ENCODE measurements at places on chromosomes 3 and 15.

DNA sequence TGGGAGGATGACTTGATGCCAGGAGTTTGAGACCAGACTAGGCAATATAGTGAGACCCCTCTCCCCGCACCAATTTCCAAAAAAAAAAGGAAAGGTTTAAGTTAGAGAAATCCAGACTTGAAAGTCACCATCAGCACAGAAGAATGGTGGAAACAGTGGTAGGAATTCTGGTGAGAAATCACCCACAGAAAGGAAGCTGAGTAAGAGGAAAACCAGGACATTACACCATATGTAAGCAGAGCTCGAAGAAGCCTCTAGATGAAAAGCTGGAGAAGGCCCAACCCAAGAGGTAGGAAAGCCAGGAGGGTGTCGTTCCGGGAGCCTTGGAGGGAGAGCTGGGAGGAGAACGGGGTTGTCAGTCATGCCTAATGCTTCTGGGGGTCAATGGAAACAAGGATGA is 40.5 kb downstream of the RASGRP1 start:
- no peak for DNase-seq

GRCh38 chr15:63236272-63236671 is 41.1 kb upstream of the APH1B start:
- DNase-seq = peak; percentile 70

GRCh38 chr15:74215958-74216357 is 13.4 kb upstream of the STRA6 start:
- DNase-seq = no peak

DNA sequence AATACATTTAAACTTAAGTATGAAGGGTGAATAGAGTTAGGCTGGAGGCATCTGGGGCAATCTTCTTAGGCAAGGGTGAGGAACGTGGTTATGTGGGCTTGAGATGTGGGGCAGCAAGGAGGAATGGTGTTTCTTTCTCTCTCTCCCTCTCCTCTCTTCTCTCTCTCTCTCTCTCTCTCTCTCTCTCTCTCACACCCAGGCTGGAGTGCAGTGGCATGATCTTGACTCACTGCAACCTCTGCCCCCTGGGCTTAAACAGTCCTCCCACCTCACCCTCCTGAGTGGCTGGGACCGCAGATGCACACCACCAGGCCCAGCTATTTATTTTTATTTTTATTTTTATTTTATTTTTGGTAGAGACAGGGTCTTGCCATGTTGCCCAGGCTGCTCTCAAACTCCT is 4.0 kb upstream of the MGA start:
- DNase-seq = peak; percentile 26

- peak; percentile 61 for DNase-seq
Observed at GRCh38 chr15:81157195-81157938, 23.3 kb downstream of the CFAP161 start.

GRCh38 chr3:107446706-107447105 is 69.5 kb downstream of the CCDC54 start:
- DNase-seq = no peak

DNA sequence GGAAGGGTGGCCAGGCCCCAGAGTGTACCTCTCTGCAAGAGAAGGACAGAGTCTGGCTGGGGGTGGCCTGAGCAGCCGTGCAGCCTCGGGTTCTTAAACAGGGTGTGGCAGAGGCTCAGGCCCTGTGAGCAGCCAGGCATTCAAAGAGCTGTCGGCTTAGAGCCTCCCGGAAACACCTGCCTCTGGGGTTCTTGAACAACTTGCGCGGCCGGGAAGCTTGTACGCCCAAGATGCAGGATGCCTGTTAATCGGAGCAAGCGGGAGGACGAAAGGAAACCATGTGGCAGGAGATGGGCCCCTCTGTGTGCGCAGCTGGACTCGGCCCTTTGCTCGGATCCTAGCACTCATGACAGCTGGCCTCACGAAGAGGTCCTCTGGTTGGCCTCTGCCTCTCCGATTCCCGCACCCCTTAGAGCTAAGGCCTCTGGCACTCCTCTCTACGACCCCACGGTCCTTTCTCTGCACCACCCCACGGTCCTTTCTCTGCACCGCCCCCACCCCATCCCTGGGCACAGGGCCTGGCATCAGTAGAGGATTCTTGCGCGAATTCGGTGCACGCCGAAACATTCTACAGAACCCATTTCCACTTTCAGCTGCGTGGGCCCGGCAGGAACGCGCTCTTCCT is 23.9 kb upstream of the TXNRD3 start:
- no peak for DNase-seq

GRCh38 chr3:196634829-196635228 is 4.7 kb upstream of the NRROS start:
- no peak for DNase-seq

DNA sequence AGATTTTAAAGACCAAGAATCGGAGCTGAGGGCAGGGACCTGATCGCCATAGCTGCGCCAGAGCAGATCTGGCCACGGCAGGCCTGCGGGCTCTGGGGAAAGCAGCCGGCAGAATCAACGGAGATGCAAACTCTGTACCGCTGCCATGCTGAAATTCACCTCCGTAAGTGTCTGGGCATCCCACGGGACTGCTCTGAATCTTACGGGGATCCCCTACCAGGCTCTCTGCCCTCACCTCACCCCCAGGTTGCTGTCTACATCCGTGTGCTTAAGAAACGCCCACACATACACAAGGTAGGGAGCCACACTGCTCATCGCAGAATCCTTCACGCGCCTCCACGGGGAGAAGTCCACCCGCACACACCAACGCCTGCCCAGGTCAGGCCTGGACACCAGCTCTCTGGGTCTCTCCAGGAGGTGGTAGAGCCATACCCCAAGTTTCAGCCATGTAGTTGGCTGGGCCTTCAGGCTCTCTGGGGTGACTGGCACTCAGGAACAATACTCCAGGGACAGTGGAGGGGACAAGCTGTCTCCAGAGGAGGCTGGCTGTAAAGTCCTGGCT is 33.5 kb downstream of the FAM174B start:
- DNase-seq = no peak

GRCh38 chr3:122251428-122251827 is 68.0 kb downstream of the CASR start:
- DNase-seq = no peak

DNA sequence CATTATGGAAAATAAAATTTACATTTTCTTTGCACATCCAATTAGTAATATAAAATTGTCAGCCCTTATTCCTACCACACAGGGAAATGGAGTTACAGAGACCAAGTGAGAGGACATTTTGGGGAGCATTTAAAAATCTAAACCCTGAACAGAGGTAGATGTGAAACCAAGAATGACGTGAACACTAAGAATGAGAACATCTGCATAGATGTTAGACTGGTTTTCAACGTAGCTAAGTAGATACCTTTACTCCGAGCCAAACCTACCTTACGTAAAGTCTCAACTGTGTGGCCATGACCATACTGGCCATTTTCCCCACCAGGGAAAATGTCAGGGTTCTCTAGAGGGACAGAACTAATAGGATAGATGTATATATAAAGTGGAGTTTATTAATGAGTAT is 51.4 kb upstream of the THBS1 start:
- DNase-seq = no peak

- DNase-seq = no peak
Observed at GRCh38 chr3:14256561-14257342, 78.1 kb downstream of the LSM3 start.

GRCh38 chr3:38740537-38740936 is 75.5 kb downstream of the SCN10A start:
- DNase-seq = no peak

- DNase-seq = peak; percentile 25
Observed at GRCh38 chr3:196803891-196804468, 63.7 kb upstream of the SENP5 start.

DNA sequence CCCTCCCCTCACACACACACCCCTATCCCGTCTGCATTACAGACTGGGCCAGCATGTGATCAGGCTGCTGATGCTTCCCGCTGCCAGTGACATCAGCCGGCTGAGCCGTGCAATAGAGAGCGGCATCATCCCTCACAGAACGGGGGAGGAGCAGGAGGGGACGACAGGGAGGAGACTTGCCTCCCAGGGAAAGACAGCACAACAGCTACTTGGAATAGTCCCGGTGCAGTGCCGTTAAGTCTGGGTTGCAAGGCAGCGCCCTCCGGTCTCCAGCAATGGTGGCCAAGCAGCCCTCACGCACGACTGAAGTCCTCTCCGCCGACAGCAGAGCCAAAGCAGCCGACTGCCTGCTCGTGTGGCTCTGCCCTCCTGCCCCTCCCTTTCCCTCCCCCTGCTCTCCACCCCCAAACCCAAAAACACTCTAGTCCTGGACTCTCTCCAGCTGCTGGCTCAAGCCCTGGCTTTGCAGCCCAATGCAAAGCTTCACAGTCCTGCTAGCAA is 31.5 kb upstream of the RPS17 start:
- peak; percentile 88 for DNase-seq

GRCh38 chr3:172347895-172348679 is 100.2 kb downstream of the GHSR start:
- DNase-seq = no peak

- no peak for DNase-seq
Observed at GRCh38 chr3:30501526-30501925, 104.9 kb upstream of the TGFBR2 start.

GRCh38 chr3:56069766-56070165 is 398.5 kb downstream of the ERC2 start:
- no peak for DNase-seq

- peak; percentile 73 for DNase-seq
Observed at GRCh38 chr3:100210772-100211135, 50.0 kb upstream of the TBC1D23 start.

DNA sequence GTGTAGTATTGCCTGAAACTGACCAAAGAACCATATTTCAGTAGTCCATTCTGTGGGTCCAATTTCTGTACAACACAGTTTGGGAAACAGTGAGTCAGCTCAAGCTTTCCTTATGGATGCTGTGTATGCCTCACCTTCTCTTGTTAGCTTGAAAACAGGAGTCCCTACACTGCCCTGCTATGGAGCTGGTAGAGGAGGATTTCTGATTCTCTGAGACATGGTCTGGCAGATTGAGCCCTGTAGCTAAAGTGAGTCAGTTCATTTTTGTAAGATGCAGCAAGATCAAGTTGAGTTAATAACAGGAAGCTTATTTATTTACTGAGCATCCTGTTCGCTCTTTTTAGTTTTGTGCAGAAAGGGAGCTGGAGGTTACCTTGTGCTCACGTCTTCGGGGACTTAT is 424.1 kb upstream of the RBMS3 start:
- DNase-seq = peak; percentile 14

GRCh38 chr3:171506743-171507319 is 46.6 kb upstream of the TNIK start:
- no peak for DNase-seq

GRCh38 chr15:44666210-44667038 is 3.0 kb upstream of the SPG11 start:
- DNase-seq = no peak

GRCh38 chr15:75672646-75673425 is 25.1 kb downstream of the SNX33 start:
- DNase-seq = peak; percentile 62

- peak; percentile 34 for DNase-seq
Observed at GRCh38 chr15:67967871-67968431, 86.2 kb upstream of the PIAS1 start.

- DNase-seq = no peak
Observed at GRCh38 chr3:99536555-99537314, 101.7 kb upstream of the COL8A1 start.

DNA sequence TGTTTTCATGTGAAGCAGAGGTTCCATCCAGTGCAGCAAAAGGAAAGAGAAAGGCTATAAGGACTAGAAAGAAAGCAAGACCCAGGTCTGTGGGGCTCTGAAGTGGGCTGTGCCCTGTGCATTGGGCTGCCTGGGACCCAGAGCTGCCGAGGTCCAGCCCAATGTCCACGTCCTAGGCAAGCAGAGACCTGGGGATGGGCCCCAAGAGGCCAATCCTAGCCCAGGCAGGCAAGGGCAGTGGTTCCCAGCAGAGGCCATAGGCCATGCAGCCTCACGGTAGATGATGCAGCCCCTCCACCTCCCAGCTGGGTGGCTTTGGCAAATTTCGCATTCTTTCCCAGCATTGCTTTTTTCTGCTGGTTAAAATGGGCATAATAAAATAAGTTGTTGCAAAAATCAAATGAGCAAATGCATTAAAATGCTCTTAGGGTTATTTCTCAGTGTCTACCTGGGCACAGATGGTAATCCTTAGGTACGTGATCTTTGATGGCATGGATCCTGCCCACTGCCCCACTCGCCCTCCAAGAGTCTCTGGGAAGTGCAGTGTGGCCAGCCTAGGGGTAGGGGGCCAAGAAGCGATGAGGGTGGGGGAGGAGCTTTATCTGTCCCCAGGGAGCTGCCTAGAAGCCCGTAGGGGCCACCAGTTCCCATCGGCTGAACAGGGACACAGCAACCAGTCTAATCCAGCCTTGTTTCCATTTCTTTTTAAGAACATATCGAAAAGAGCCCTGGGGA is 22.3 kb upstream of the GP9 start:
- DNase-seq = no peak

DNA sequence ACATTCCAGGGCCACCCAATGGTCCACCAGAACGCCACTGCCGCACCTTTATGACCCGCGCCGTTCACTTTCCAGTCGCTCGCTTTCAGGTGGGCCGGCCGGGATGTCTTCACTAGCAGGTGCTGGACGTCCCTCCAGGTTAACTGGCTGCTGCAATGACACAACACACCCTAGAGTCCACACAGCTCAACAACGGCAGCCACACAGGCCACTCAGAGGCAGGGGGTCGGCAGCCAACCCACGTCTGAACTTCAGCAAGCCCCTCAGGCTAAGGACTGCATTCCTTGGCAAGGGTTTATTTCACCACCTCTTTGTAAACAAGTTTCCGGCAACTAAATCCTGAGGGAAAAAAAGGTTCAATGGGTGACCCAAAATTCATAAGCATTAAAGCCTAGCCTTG is 89.2 kb upstream of the SNRPA1 start:
- DNase-seq = no peak

DNA sequence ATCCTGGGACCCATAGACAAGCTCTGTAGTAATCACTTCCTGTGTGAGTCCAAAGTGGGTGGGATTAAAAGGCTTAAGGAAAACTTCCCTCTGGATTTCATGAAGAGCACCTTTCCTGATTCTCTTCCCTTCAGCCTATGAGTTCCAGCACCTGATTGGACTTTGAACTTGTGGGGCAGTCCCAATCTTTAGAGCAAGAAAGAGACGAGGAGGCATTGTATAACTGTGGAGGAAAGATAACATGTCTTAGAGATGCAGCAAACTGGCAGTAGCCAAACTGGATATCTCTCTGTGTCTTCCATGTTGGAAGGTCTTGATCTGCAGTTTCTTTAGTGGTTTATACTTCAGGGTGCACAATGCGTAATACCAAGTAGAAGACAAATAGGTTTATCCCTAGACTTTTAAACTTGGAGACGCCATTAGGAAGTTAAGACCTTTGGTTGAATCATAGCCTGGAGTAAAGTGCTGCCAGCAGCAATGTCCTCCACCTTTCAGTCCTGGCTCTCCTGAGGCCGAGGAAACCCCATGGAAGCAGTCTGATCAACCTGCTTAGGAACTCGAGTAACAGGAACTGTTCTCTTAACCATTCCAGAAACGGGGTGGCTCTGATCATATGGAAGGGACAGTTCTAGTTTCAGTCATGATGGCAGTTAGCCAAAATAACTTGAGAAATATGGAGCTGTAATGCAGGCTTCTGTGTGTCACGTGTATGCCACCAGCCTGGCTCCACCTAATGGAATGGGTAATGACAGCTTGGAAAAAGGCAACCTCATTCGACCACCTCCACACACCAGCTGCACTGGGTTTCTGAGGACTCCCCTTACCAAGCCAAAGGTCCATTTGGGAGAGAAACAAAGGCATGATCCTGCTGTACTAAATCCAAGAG is 4.7 kb downstream of the EIF1B start:
- peak; percentile 58 for DNase-seq

GRCh38 chr3:188627652-188628051 is 473.7 kb downstream of the LPP start:
- peak; percentile 86 for DNase-seq

GRCh38 chr3:153590051-153590450 is 428.0 kb downstream of the RAP2B start:
- DNase-seq = no peak

All from foreskin fibroblast (primary cell).